ENCODE measurements at places on chromosomes 7 and 10. TPM values are rescaled to one million over a fixed set of nuclear protein-coding genes. Genes with fewer than 3 reads are reported as not detected.

DNA sequence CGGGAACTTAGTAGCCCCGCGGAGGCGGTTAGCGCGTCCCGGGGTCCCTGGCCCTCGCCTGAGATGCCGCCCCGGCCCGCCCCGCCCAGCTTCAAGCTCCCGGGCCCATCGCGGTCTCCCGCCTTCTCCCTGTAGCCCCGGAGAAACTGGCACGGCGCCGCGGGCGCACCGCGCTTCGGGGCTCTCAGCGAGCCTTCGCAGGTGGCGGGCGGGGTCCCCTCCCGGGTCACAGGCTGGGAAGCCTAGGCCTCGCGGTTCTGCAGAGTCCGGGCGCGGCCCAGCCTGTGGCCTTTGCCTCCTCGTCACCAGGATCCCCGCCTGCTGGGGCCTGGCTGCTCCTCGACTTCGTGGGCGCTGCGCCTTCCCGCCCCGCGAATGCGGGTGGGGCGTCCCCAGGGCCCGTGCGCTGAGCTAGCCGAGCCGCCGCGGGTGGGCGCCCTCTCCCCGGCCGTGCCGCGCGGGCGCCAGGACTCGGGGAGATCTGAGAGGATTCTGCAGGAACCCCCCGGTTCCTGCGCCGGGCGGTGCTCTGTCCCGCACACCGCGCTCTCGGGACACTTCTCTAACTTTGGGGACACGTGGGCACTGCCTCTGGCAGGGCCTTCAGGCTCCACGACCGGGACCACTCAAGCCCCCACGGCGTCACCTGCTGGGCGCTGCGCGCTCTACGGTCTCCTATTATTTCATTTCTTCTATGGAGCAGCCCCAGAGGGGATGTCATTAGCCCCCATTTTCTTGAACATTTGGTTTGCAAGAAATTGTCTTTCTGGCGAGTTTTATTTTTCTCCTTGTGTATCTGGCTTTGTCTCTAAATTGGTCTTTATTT lies 682 bp upstream of the RGS10 start:
- H3K4me3 ChIP-seq, result peak overlapping the region; percentile 91
- peak; percentile 61 for DNase-seq
- H3K4me1 ChIP-seq, result peaks cover 38% of the 10 kb centered on the region
- peak overlapping the region; percentile 87 for H3K27ac ChIP-seq
- no peaks in the 10 kb centered on the region for H3K36me3 ChIP-seq

- no peak for DNase-seq
- H3K27me3 ChIP-seq, result peaks cover 16% of the 10 kb centered on the region
- no peak overlapping the region for H3K4me3 ChIP-seq
- H3K36me3 ChIP-seq, result no peaks in the 10 kb centered on the region
- H3K4me1 ChIP-seq, result no peaks in the 10 kb centered on the region
- H3K27ac ChIP-seq, result no peak overlapping the region
Measured at GRCh38 chr10:113627836-113628235, 36.0 kb downstream of the NRAP start.

- no peak overlapping the region for H3K4me3 ChIP-seq
- DNase-seq, result no peak
Measured at GRCh38 chr7:151790095-151790829, 86.7 kb downstream of the PRKAG2 start.

DNA sequence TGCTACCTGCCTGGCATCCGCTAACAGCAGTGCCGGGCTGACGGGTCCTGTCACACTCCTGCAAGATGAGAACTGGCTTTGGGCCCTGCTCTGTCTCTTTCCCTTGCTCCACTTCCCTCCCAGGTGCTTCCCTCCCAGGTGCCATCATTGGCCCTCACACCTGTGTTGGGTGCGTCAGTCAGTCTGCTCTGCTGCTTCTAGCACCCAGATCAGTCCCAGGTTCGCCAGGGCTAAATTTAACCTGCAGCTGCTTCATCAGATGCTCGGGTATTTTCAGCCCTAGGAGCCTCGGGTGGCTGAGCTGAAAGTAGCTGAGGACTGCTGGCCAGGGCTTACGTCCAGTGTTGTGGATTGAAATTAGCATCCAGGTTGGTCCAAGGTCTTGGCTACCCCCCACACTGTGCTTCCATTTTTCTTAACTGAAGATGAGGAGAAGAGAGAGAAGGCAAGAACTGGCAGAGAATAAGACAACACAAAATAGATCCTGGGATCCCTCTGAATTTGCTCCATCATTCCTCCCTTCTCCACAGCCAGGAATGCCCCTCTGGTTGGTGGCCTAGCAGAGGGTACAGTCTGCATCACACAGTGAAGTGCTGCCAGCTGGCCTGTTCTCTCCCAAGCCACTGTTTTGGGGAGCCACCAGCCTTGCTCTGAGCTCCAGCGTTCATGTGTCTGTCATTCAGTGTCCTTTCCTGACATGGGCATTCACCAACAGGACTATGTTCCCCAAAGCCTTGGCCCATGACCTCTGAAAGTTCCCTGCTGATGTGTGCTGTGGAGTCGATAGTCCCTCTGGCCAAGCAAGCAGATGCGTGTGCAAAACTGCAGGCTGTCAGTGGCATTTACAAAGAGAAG lies 65.9 kb upstream of the SYPL1 start:
- no peak overlapping the region for H3K4me3 ChIP-seq
- DNase-seq, result no peak
- no peaks in the 10 kb centered on the region for H3K36me3 ChIP-seq
- no peak overlapping the region for H3K27ac ChIP-seq
- peaks cover 4% of the 10 kb centered on the region for H3K27me3 ChIP-seq

DNA sequence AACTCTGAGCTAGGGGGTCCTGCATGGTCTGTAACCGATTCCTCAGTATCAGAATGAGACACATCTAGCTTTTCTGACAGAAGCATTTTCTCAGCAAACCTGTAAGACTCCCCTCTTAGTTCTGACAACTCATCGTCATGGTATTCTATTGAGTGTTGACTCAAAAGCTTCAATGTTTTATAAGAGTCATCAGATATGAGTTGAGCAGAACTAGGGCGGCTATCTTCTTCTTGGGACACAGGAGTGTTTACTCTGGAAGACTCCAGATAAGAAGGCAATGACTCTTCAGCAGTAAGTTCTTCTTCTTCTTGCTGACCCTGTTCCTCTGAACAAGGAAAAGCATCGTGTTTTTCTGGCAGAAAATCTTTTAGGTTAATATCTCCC lies 167.0 kb upstream of the CCDC6 start:
- no peaks in the 10 kb centered on the region for H3K27me3 ChIP-seq
- DNase-seq, result no peak
- H3K4me3 ChIP-seq, result no peak overlapping the region
- peaks cover 12% of the 10 kb centered on the region for H3K36me3 ChIP-seq

GRCh38 chr10:127012769-127013152 lies 107.5 kb downstream of the DOCK1 start:
- H3K4me3 ChIP-seq, result no peak overlapping the region
- H3K36me3 ChIP-seq, result no peaks in the 10 kb centered on the region
- H3K27me3 ChIP-seq, result no peaks in the 10 kb centered on the region

GRCh38 chr7:494259-494687 lies 25.4 kb downstream of the PDGFA start:
- peaks cover 1% of the 10 kb centered on the region for H3K4me1 ChIP-seq
- H3K36me3 ChIP-seq, result peaks cover 3% of the 10 kb centered on the region
- H3K4me3 ChIP-seq, result no peak overlapping the region
- H3K27ac ChIP-seq, result no peak overlapping the region
- no peaks in the 10 kb centered on the region for H3K27me3 ChIP-seq

GRCh38 chr7:81956520-81956919 lies 186.7 kb upstream of the HGF start:
- no peaks in the 10 kb centered on the region for H3K27me3 ChIP-seq
- no peaks in the 10 kb centered on the region for H3K36me3 ChIP-seq
- no peak overlapping the region for H3K27ac ChIP-seq
- DNase-seq, result no peak

DNA sequence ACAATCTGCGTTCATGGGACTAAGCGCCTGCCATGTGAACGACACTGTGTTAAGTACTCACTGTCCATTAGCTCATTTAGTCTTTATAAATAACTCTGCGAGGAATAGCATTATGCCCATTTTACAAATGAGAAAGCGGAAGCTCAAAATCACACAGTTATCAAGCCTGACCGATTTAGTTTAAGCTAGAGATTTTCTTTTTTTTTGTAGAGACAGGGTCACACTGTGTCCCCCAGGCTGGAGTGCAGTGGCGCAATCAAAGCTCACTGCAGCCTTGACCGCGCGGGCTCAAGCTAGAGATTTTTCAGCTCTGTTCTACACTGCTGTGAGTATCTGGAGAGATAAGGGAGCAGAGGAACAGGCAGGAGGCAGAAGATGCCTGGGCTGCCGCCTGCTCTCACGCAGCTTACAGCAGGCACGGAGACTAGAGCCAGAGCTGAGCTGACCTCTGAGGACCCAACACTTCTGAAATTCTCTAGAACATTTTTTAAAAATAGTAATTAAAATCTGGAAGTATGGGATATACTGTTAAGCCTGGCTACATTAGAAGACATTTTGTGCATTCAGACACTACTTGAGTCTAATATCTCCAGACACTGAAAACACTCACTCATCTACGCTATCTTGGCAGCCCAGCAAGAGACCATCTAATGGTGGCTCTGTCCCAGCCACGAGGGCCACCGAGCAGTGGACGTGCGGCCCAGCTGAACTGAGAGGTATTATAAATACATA lies 38.7 kb downstream of the GNA12 start:
- peaks cover 4% of the 10 kb centered on the region for H3K36me3 ChIP-seq
- H3K27me3 ChIP-seq, result no peaks in the 10 kb centered on the region
- DNase-seq, result no peak
- no peak overlapping the region for H3K4me3 ChIP-seq
- peaks cover 57% of the 10 kb centered on the region for H3K4me1 ChIP-seq
- H3K27ac ChIP-seq, result no peak overlapping the region

- H3K4me3 ChIP-seq, result no peak overlapping the region
- no peaks in the 10 kb centered on the region for H3K36me3 ChIP-seq
- no peak overlapping the region for H3K27ac ChIP-seq
- no peak for DNase-seq
- H3K4me1 ChIP-seq, result no peaks in the 10 kb centered on the region
- no peaks in the 10 kb centered on the region for H3K27me3 ChIP-seq
Measured at GRCh38 chr7:88111140-88111743, 108.6 kb downstream of the SRI start.

- DNase-seq, result no peak
- H3K27ac ChIP-seq, result no peak overlapping the region
- no peaks in the 10 kb centered on the region for H3K27me3 ChIP-seq
- H3K36me3 ChIP-seq, result no peaks in the 10 kb centered on the region
- no peak overlapping the region for H3K4me3 ChIP-seq
Measured at GRCh38 chr7:78151229-78151628, 352.7 kb downstream of the PHTF2 start.

GRCh38 chr10:98076086-98076485 lies 45.7 kb upstream of the CRTAC1 start:
- H3K27ac ChIP-seq, result no peak overlapping the region
- H3K27me3 ChIP-seq, result peaks cover 24% of the 10 kb centered on the region
- DNase-seq, result no peak
- H3K4me1 ChIP-seq, result no peaks in the 10 kb centered on the region

STOX1 gene
- total RNA-seq, result 0.10 TPM

GRCh38 chr10:15344876-15345285 lies 26.2 kb downstream of the FAM171A1 start:
- no peak overlapping the region for H3K4me3 ChIP-seq
- no peak overlapping the region for H3K27ac ChIP-seq
- no peaks in the 10 kb centered on the region for H3K4me1 ChIP-seq
- H3K27me3 ChIP-seq, result peaks cover 14% of the 10 kb centered on the region
- no peaks in the 10 kb centered on the region for H3K36me3 ChIP-seq
- no peak for DNase-seq

SFRP5 gene
- not detected for total RNA-seq

DNA sequence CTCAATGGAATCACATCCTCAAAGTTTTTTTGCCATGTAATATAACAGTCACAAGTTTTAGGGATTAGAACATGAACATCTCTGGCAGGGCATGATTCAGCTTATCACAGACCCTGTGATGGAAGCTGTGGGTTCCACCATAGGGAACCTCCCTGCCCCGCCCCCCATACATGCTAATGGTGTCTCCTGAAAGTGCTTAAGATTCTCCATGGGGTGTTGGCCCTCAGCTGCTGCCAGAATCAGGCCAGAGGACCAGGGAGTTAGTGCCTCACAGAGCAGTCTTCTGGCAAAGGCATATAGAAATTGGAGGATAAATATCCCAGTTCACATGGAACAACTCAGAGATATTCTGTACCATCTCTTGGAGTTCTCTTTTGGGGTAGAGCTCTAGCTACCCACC lies 119.4 kb downstream of the RAB11FIP2 start:
- H3K4me1 ChIP-seq, result no peaks in the 10 kb centered on the region
- H3K27me3 ChIP-seq, result peaks cover 2% of the 10 kb centered on the region
- no peak overlapping the region for H3K4me3 ChIP-seq
- H3K27ac ChIP-seq, result no peak overlapping the region

Data from activated B cell treated with CpG ODN at 0.5 μM for 24 hours (primary cell).